ENCODE measurements at places on chromosomes 3 and 15.

- DNase-seq, result no peak
Observed at GRCh38 chr3:125032683-125033082, 23.1 kb downstream of the HEG1 start.

DNA sequence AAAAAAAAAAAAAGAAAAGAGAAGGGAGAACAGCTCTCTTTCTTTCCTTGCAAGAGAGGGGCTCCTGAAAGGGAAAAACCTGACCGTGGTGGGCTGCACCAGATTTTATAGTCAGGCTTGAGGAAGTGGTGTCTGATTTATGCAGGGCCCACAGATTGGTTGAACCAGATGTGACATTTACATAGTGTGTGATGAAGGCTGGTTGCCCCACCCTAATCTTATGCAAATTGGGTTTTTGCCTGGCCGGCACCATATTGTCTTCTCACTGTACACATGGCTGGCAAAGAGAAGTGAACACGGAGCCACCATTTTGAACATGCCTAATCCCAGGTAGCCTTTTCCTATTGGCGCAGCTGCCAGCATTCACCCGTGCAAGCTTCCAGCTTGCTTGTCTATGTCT lies 154.4 kb downstream of the OXSM start:
- DNase-seq, result no peak

- DNase-seq, result peak; percentile 85
Observed at GRCh38 chr3:53773611-53774368, 72.4 kb downstream of the CHDH start.

- DNase-seq, result no peak
Observed at GRCh38 chr3:197068077-197068476, 38.5 kb upstream of the MELTF start.

DNA sequence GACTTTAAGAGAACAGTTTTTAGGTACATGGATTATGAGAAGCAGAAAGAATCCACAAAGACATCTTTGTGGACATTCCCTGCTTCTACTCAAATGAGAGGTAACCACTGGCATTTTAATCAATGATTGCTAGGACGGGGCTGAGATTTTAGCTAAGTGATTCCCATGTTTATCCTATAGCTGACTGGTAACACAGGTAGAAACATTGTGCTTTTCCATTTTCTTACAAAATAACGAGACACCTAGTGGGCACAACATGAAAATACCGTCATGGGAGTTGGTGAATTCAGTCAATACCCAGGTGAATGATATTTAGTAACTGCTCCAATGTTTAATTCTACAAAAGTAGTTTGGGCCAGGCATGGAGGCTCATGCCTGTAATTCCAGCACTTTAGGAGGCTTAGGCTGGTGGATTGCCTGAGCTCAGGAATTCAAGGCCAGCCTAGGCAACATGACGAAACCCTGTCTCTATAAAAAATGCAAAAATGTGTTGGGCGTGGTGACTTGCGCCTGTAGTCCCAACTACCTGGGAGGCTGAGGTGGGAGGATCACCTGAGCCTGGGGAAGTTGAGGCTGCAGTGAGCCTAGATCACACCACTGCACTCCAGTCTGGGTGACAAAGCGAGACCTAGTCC lies 37.2 kb upstream of the DENND4A start:
- no peak for DNase-seq

DNA sequence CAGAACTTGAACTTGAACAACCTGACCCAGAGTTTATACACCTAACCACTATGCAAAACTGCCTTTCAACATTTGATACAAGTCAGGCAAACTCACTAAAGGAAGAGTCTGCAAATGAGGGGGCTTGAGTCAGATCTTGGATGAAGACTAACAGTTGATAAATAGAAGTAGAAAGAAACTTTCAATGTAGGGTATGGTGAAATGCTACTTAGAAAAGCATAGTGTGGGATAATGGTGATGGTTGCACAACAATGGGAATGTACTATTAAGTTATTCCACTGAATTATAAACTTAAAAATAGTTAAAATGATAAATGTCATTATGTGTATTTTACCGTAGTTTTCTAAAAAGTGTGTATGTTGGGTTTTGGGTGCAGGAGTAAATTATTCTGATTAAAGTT lies 19.7 kb upstream of the ZNF280D start:
- DNase-seq, result no peak

- DNase-seq, result peak; percentile 96
Observed at GRCh38 chr3:121477589-121477988, 68.2 kb downstream of the POLQ start.

GRCh38 chr3:101809178-101810021 lies 30.4 kb downstream of the NXPE3 start:
- DNase-seq, result peak; percentile 40

- DNase-seq, result peak; percentile 74
Observed at GRCh38 chr3:16768956-16769355, 115.8 kb upstream of the PLCL2 start.

DNA sequence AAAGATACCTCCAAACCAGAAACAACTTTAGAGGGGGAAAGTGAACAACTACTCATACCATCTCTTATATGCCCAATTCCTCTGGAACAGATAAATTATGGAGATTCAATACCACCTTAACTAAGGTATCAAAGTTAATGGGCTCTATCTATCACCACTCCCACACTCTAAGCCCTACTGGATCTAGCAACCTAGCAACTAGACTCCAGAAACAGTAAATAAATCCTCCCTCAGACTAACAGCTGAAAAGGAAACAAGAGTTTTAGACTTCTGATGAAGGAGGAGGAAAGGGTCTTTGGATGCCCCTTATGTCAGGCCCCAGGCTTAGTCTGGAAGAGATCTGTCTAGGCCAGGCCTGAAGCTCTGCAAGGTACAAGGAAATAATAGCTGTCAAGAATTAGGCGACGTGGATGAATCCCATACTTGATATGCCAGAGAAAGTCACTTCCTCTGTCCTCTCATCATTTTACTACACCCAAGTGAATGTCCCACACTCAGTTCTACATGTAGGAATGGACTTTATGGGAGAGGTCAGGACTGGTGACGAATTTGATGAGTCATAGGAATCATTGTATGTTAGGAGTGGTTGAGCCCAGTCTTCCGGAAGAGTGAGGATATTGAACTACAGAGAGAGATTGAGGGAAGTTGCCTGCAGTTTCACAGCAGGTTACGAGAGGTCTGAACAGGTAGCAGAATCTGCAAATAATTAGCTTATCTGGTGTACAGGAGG lies 113.8 kb downstream of the AKAP13 start:
- peak; percentile 68 for DNase-seq

- no peak for DNase-seq
Observed at GRCh38 chr3:131283862-131284261, 97.7 kb upstream of the NUDT16 start.

GRCh38 chr3:98901119-98901391 lies 440 bp downstream of the DCBLD2 start:
- DNase-seq, result peak; percentile 51

DNA sequence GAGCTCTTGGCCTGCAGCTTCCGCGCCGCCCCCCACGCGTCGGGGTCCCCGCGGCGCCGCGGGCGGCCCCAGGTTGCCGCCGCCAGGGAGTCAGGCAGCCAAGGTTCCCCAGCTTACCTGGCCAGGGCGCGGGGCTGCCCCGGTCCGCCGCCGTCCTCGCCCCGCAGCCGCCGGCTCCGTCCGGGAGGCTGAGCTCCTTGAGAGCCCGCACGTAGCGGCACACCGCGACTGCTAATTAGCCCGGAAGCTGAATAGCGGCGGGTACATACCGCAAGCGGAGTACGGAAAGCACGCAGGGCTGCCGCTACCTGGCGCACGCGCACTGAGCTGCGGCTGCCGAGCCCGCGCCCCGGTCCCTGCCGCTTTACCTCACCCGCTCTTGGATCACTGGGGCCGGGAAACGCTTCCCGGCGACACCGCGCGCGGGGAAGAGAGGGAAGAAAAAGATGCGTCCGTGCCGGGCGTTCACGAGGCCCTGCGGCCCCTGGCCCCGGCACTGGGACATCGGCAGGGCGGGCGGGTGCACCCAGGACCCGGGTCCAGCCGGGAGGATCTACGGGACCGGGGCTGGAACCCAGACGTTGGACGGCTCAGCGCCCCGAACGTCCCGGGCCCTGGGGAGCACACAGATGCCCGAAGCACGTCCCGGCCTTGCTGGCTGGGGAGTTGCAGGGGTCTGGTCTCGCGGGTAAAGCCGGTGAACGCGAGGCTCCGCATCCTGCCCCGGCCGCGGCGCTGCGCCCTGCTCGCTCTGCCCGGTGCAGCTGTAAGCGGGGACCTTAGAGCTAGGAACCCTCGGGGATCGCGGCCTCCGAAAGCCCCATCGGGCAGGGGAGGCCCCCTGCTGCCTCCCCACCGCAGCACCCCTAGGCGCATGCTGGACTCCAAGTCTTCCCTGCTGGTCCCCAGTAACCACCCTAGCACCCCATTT lies at the start of gene GOLGA8B:
Gene GOLGA8B, minus strand, starts transcription at position 253 of the 931 bp plus-strand sequence. CDS start 47,739 bp downstream, outside the sequence.
- peak; percentile 51 for DNase-seq

GRCh38 chr15:83207660-83208366 lies at the start of gene HDGFL3:
HDGFL3 (minus strand) TSS chr15:83207823; CDS start chr15:83207414, 409 bp downstream.
- DNase-seq, result peak; percentile 77

DNA sequence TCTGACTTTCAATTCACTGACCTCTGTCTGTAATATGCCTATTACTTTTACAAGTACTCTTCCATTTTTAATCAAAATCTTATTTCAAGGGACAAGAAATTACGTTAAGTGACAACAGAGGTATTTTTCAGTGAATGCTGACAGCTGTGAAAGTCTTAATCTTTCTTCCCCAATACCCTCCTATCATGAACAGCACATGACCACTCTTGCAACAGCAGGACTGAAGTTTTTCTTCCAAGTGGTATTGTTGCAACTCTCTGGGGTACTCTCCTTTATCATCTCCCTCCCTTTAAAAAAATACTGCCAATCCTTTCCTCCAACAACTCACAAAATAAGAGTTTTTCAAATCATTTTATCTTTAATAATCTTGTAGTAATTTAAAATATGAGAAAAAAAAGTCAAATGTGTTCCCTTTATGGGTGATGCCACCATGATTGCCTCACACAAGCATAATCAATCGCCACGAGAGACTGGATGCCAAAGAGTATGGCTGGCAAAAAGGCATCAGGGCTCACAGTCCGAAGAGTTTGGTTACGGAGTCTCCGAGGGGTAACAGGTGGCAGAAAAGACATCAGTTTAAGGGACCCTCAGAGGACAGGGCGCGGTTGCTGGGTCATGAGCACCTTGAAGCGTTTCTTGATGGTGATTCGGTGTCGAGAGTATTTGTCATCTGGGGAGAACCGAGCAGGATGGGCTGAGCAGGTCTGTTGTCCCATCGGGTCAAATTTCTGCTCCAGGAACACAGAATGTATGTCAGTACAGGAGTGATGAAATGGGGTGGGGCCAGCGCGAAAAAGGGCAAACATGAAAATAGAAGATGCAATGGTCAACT lies 1.3 kb downstream of the NOP10 start:
- DNase-seq, result no peak

- no peak for DNase-seq
Observed at GRCh38 chr3:195911041-195911945, 2.9 kb upstream of the TNK2 start.

DNA sequence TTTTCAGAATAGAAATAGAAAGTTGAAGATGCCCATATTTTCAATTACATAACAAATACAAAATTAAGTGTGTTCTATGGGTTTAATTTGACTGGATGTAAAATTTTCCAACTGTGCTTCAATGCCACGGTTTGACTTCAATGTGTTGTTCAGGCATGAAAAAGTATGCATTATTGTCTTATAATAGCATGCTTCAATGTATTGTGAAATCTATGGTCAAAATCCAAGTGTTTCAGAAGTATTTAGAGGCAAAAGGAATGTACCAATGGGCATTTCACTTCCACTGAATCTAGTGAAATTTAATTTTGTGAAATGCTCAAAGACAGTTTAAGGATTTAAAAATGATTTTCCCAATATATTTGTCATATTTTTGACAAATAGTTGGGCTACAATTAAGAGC lies 16.0 kb downstream of the NEK10 start:
- peak; percentile 10 for DNase-seq

GRCh38 chr3:23073724-23074305 lies 129.3 kb upstream of the UBE2E2 start:
- DNase-seq, result no peak

DNA sequence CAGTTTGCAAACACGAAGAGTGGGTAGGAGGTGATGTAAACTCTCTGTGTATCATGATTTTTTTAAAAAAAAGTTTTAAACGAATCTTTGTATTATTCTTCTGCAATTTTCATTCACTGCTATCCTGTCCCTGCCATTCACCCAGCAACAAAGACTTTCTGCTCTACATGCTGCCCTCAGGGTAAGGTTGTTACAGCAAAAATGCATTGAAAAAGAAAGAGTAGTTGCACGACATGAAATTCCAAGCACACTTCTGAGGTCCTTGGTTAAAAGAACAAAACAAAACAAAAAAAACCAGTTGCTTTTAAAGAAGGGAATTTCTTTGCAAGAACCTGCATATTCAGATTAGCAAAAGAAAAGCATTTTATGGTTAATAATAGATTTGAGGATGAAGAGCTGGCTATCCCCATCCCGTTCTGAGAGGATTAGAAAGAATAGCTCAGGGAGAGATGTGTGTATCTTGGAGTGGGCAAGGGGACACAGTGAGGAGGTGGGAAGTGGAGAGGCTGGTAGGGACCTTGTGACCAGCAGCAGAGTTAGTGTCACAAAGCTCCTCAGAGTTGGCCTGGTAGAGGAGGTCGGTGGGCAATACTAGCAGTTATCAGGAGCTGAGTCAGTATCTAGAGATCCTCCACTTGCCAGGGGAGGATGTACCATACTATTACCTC lies 290.8 kb downstream of the NEK10 start:
- DNase-seq, result no peak

DNA sequence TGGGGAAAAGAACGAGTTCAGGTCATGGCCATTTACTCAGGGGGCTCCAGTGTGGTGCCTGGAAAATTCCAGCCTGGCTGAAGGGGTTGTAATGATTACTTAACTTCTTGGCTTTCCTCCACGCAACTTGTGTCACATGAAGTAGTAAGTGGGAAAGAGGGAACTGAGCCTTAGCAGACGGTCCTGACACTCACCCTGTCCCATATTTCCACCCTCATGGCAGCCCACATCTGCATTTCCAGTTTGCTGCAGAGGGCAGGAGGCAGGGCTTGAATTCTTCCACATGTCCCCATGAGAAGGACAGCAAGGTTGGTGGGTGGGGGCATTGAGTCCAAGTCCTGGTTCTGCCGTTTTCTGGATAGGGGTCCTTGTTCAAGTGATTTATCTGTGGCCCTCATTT lies 7.8 kb upstream of the CAMP start:
- DNase-seq, result no peak

- DNase-seq, result no peak
Observed at GRCh38 chr3:94301366-94301765, 238.5 kb downstream of the NSUN3 start.

DNA sequence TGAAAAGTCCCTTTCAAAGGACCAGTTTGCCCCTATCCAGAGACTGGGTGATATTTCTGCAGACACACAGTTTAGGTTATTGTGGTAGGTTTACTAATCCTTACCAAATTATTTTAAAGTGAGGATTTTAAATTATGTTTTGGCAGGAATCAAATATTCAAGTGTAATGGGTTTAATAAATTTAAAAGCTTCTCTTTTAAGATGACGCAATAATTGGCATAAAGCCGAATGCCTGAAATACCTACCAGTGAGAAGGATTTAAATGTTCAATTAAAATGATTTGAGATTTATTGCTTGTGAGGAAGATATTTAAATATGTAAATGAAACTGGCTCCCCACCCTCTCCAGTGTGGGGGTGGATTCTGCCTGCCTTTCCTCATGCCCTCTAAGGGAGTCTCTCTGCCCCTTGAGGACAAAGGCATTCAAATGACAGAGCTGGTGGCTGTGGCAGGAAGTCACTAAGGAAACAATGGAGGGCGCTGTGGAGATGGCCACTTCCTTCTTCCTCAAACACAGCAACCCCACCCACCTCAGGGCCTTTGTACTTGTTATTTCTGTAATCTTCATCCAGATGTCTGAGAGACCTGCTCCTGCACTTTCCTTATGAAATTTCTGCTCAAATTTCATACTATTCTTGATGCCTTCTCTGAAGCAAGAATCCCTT lies 131.7 kb downstream of the TNIK start:
- DNase-seq, result peak; percentile 22
